Lung (tissue), 17 donors: ENCODE measurements at places on chromosomes 6 and 20. TPM values are rescaled to one million over a fixed set of nuclear protein-coding genes. Genes with fewer than 3 reads are reported as not detected.
A peak's percentile ranks its signal among the peaks of the same experiment; 100 is the strongest.

C20orf202 gene
- total RNA-seq: 1.0 TPM

DNA sequence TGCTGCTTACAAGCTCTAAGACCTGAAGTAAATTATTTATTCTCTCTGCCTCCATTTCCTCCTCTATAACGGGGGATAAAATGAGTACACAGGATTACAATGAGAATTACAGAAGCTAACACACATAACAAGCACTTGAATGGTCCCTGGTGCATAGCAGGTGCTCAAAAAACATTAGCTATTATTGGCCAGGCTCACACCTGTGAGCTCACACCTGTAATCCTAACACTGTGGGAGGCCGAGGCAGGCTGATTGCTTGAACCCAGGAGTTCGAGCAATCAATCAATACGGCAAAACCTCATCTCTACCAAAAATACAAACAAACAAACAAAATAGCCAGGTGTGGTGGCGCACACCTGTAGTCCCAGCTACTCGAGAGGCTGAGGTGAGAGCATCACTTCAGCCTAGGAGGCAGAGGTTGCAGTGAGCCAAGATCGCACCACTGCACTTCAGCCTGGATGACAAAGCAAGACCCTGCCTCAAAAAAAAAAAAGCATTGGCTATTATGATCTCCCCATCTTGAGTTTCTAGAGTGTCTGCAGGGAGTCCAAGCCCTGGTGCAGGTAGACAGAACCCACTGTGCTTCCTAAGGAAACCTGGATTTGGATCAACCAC, 68.1 kb downstream of the PREX1 start:
- no peaks in the 10 kb centered on the region for H3K36me3 ChIP-seq
- H3K4me3 ChIP-seq: no peak overlapping the region
- peak overlapping the region; percentile 55 for H3K27ac ChIP-seq
- peaks cover 21% of the 10 kb centered on the region for H3K4me1 ChIP-seq
- peaks cover 15% of the 10 kb centered on the region for H3K27me3 ChIP-seq
- DNase-seq: no peak

DNA sequence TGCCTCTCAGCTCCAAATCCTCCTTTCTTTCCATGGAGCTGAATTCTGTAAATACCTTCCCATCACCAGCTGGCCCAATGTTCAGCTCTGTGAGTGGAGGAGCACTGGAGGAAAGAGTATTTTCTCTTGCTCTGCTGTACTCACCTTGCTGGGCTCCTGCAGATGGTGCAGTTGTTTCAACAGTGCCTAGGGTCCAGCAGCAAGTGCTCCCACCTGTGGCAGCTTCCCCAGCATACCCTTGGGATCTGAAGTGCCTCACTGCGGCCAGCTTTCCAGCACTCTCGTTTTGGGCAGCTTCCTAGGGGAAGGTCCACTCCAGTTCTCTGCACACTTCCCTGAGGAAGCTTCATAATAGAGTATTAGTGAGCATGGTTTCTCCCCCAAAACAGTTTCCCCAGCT, 170.9 kb downstream of the ARHGAP18 start:
- H3K4me1 ChIP-seq: no peaks in the 10 kb centered on the region
- no peak overlapping the region for H3K4me3 ChIP-seq
- H3K36me3 ChIP-seq: no peaks in the 10 kb centered on the region
- H3K27ac ChIP-seq: no peak overlapping the region
- no peaks in the 10 kb centered on the region for H3K27me3 ChIP-seq

DST gene
- total RNA-seq: 835 TPM

DNA sequence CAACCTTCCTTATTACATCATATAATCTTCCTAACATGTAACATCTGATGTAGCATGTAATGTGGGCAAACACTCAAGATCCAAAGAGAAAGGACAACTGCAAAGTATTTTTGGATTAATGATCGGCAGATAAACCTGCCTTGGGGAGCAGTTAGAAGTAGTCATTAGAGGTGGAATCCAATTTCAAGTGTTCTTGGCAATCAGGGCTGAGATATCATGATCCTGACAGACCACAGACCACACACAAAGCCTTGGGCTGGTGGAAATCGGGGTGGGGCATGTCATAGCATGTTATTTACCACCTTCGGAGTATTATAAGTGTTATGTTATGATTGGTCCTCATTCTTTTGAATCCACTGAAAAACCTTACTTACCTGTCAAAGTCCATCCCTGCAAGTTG, 16.3 kb downstream of the NCOA5 start:
- no peaks in the 10 kb centered on the region for H3K4me1 ChIP-seq
- H3K27ac ChIP-seq: no peak overlapping the region
- no peaks in the 10 kb centered on the region for H3K27me3 ChIP-seq
- H3K36me3 ChIP-seq: peaks cover 30% of the 10 kb centered on the region
- DNase-seq: no peak

- DNase-seq: peak; percentile 17
Observed at GRCh38 chr20:46088409-46089166, 1.2 kb downstream of the NCOA5 start.

- DNase-seq: no peak
- H3K36me3 ChIP-seq: no peaks in the 10 kb centered on the region
- no peak overlapping the region for H3K27ac ChIP-seq
Observed at GRCh38 chr20:14643556-14643955, 306.1 kb upstream of the FLRT3 start.

POLR3F gene
- 13.3 TPM for total RNA-seq

- H3K27ac ChIP-seq: no peak overlapping the region
- no peak overlapping the region for H3K4me3 ChIP-seq
- H3K27me3 ChIP-seq: no peaks in the 10 kb centered on the region
Observed at GRCh38 chr6:129189266-129189665, 306.3 kb downstream of the LAMA2 start.

C6orf132 gene
- total RNA-seq: 33.1 TPM

ADGRF1 gene
- 14.8 TPM for total RNA-seq

- no peaks in the 10 kb centered on the region for H3K36me3 ChIP-seq
- H3K4me3 ChIP-seq: no peak overlapping the region
- no peak overlapping the region for H3K27ac ChIP-seq
- DNase-seq: peak; percentile 25
- H3K27me3 ChIP-seq: no peaks in the 10 kb centered on the region
Observed at GRCh38 chr20:14232650-14233049, 104.8 kb downstream of the FLRT3 start.

SLC13A3 gene
- total RNA-seq: 2.4 TPM

- peaks cover 5% of the 10 kb centered on the region for H3K4me1 ChIP-seq
- no peak for DNase-seq
- no peak overlapping the region for H3K27ac ChIP-seq
- no peak overlapping the region for H3K4me3 ChIP-seq
- no peaks in the 10 kb centered on the region for H3K36me3 ChIP-seq
- no peaks in the 10 kb centered on the region for H3K27me3 ChIP-seq
Observed at GRCh38 chr20:4437131-4437530, 284.6 kb upstream of the PRND start.

DNA sequence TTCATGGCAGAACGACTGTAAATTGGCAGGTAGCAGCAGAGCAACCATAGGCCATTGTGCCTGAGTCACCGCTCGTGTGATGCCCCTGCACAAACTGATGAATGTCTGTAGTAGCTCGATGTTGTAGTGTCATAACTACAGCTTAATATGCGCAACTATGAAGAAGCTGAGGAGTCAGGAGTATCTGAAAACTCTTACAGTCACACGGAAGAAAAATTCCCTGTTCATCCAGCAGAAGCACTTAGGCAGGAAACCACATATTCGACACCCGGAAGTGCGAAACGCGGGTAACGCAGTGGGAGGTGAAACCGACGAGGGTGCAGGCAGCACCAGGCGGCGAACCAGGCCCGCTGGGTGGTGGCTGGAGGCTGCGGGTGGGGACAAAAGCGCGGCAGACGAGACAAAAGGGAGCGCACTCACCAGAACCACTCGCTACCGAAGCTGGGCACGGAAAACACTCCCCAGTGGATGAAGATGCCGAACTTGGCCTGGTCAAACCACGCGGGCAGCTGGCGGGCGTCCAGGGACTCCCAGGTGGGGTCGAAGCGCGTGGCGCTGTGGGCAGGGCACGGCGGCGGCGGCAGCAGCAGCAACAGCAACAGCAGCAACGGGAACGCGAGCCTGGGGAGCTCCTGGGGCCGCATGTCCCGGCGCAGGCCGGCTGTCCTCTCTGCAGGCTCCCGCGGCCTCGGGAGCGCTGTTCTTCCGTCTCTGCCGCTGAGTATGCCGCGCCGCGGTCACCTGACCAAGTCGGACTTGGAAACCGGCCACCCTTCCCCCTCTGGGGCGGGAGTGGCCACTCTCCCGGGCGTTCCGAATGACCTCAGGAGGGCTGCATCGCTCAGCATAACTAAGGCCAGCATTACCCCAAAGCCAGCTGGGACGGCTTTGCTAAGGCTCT, at the start of gene FUCA2:
FUCA2 (minus strand) TSS at position 730 of the 901 bp plus-strand sequence; CDS start at position 644, 86 bp downstream.
- peak; percentile 97 for DNase-seq
- H3K36me3 ChIP-seq: peaks cover 4% of the 10 kb centered on the region
- H3K27me3 ChIP-seq: no peaks in the 10 kb centered on the region
- peak within 1 kb of the TSS; percentile 90 for H3K27ac ChIP-seq
- H3K4me3 ChIP-seq: peak within 1 kb of the TSS; percentile 84

- peaks cover 3% of the 10 kb centered on the region for H3K4me1 ChIP-seq
- no peak overlapping the region for H3K27ac ChIP-seq
- H3K4me3 ChIP-seq: no peak overlapping the region
Observed at GRCh38 chr20:13464702-13465101, 174.0 kb downstream of the TASP1 start.

GRCh38 chr6:116667623-116668022, 943 bp downstream of the ZUP1 start:
- H3K27me3 ChIP-seq: no peaks in the 10 kb centered on the region
- H3K4me1 ChIP-seq: peaks cover 3% of the 10 kb centered on the region
- no peaks in the 10 kb centered on the region for H3K36me3 ChIP-seq

- no peak overlapping the region for H3K27ac ChIP-seq
- H3K27me3 ChIP-seq: no peaks in the 10 kb centered on the region
- DNase-seq: peak; percentile 38
- no peaks in the 10 kb centered on the region for H3K36me3 ChIP-seq
- no peak overlapping the region for H3K4me3 ChIP-seq
Observed at GRCh38 chr20:24503352-24503931, 34.0 kb downstream of the SYNDIG1 start.

GRCh38 chr20:19828232-19828631, 70.2 kb downstream of the RIN2 start:
- H3K4me3 ChIP-seq: no peak overlapping the region
- no peaks in the 10 kb centered on the region for H3K36me3 ChIP-seq
- no peaks in the 10 kb centered on the region for H3K4me1 ChIP-seq
- H3K27ac ChIP-seq: no peak overlapping the region

HLA-DPA1 gene
- total RNA-seq: 96.2 TPM

THBS2 gene
- total RNA-seq: 33.2 TPM

GRCh38 chr6:7664003-7664402, 61.9 kb upstream of the BMP6 start:
- DNase-seq: no peak
- H3K4me1 ChIP-seq: no peaks in the 10 kb centered on the region
- no peak overlapping the region for H3K4me3 ChIP-seq
- H3K27ac ChIP-seq: no peak overlapping the region
- H3K36me3 ChIP-seq: no peaks in the 10 kb centered on the region

- H3K4me1 ChIP-seq: no peaks in the 10 kb centered on the region
- H3K27me3 ChIP-seq: no peaks in the 10 kb centered on the region
- H3K4me3 ChIP-seq: no peak overlapping the region
- DNase-seq: no peak
Observed at GRCh38 chr6:83114164-83114563, 46.7 kb downstream of the DOP1A start.

NKAIN2 gene
- not detected for total RNA-seq

- no peak for DNase-seq
- H3K36me3 ChIP-seq: no peaks in the 10 kb centered on the region
- no peaks in the 10 kb centered on the region for H3K4me1 ChIP-seq
- no peak overlapping the region for H3K4me3 ChIP-seq
Observed at GRCh38 chr6:126976253-126976797, 142.1 kb upstream of the RSPO3 start.

GRCh38 chr6:138377844-138378243, at the start of gene SMIM28:
Gene SMIM28, plus strand, starts transcription at chr6:138377905. Its CDS starts 168 bp downstream, at chr6:138378073.
- no peak for DNase-seq
- H3K4me3 ChIP-seq: no peak within 1 kb of the TSS
- no peaks in the 10 kb centered on the region for H3K36me3 ChIP-seq
- H3K4me1 ChIP-seq: no peaks in the 10 kb centered on the region

SLC32A1 gene
- not detected for total RNA-seq

DNA sequence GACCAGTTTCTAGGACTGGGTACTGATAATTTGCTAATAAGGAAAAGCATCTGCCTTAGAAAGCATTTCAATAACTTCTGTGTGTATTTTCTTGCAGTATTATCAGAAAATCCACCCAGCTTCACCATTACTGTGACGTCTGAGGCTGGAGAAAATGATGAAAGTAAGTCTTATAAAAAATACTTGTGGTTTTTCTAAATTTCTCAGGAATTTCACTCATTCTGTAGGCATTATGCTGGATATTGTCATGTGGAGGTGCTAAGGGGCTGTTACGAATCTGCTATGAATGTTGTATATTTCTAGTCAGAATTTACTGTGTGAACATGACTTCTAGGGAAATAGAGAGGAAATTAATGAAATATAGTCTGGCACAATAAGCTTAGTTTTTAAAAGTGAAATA, 8.9 kb downstream of the RWDD1 start:
- peaks cover 6% of the 10 kb centered on the region for H3K36me3 ChIP-seq
- DNase-seq: no peak

DNA sequence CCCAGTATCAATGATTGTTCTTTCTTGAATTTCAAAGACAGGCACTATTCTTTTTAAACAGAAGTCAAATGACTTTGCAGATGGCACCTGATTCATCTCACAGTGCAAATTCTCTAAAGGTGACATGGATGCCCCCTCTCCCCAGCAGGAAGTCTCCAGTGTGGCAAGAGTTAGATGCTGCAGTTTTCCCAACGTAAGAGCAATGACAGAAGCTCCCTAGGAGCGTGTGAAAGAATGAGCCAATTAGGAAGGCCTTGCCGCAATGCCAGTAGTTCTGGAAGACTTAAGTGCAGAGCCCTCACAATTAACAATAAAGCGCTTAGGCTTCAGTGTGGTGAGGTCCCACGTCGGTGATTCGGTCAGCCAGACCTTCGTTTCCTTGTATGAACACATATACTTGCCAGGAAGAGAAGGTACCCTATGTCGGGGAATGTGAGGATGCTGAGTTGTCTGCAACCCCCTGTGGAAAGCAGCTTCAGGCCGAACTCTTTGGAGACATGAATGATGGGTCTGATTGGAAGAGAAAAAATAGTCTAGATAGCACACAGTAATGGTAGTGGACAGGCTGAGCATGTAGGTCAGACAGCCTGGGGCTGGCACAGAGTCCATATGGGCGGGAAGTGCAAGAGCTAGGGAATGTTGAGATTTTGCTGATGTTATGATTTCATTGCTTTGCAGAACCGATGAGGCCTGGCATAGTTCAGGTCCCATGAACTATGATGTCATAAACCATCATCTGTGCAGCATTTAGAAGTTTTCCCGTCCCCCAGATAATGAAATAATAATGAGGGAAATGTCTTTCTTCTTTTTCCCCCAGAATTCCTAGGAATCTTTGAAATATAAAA, 132.6 kb downstream of the PHACTR1 start:
- H3K4me3 ChIP-seq: no peak overlapping the region
- no peaks in the 10 kb centered on the region for H3K4me1 ChIP-seq
- no peak overlapping the region for H3K27ac ChIP-seq

PPP1R16B gene
- 6.0 TPM for total RNA-seq
